Activated CD8-positive, alpha-beta memory T cell treated with anti-CD3 and anti-CD28 coated beads for 1 hour (primary cell): ENCODE measurements at places on chromosomes 4 and X.

DNA sequence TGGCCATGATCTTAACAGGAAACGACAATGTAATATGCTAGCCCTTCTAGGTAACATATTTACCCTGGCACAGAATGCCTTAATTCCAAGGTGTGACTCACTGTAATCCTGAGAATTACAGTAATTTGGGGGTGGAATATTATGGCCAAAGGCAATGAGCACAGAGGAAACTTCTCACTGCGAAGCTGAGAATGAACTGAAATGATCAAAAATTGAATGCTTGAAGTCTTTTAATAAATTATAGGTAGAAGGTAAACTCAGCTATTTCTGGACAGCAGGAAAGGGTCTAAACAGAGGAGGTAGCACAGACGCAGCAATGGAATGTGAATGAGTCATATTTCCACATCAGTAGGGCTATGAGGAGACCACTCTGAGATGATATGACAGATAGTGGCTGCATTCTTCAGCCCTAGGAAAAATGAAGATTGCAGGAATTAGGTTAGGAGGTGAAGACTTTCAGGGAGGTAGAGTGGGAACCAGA lies 312.6 kb downstream of the PACRGL start:
- DNase-seq = no peak

DNA sequence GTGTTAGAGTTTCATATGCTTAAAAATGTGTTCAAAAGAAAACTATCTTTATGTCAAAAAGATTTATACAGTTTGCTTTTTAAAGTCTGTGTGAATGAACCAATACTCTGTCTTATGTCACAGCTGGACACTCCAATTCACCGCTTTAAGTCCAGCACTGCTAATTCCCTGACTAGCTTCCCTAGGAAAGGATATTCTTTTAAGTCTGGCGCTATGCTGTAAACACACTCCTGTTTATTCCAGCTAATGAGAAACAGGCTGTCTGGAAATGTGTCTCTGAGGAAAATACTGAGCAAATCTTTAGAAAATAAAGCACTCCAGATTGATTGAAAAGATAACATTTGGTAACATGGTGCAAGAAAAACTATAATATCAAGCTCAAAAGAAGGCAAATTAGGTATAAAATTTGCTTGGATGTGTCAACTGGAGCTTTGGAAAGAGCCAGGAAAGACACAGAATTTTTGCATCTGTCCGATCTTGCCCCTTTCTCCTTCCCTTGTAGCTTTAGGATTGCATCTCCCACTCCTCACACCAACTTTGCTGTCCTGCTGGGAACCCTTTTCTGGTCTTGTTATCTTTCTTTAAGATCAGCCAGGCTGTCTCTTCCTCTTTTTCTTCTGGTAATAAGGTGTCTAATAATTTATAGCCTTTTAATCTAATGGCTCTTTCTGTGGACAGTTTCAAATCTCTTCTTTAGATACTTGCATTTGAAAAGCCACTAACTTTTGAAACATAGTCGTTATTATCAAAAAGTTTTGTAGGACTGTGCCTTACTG lies 40.9 kb upstream of the VEGFC start:
- no peak for DNase-seq

GRCh38 chrX:111892375-111892774 lies 16.4 kb downstream of the TRPC5OS start:
- DNase-seq = no peak

DNA sequence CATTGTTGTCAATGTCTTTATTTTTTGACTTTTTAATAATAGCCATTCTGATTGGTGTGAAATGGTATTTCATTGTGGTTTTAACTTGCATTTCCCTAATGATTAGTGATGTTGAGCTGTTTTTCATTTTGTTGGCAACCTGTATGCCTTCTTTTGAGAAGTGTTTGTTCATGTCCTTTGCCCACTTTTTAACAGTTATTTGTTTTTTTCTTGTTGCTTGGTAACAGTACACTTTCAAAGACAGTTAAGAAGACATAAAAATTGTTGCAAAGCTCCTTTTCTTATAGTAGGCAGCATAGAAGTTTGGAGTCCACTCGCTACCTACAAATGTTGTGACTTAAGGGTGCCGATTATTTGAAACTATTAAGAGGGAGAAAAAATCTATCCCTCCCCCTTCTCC lies 48.7 kb upstream of the SLC7A11 start:
- no peak for DNase-seq

DNA sequence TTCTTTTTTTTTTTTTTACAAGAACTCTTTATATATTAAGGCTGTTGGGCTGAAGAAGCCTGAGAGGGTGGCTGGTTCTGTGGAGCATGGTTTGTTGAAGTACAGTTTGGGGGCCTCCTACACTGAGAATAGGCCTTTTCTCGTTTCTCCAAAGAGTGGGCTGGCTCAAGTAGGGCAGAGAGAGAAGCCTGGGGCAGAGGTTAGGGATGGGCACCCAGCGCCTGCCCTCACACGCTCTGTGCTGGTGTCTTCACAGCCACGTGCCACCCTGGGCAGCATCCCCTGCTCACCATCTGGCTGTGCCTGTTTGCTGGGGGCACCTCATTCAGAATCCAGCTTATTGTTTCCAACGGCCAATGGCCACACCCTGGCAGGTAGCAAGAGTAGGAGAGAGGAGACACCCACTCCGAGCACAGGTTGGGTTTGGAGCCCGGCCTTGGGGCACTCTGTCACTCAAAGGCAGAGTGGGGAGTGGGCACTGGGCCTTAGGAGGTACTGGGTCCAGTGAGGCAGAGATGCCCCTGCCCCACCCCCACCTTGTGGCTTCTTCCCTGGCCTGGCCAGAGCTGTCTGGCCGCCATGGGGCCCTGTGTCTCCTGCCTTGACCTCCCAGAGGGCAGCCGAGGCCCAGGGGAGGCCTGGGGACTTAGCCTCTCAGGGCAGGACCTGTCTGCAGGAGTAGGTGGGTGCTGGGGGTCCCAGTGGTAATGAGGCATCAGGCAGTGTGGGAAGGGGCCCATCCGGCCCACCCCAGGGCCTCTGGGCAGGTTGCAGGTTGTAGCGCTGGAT lies 2.9 kb downstream of the MSANTD1 start:
- no peak for DNase-seq
